GM23248 (cell line): ENCODE measurements at places on chromosomes 13 and 19. TPM values are rescaled to one million over a fixed set of nuclear protein-coding genes. Genes with fewer than 3 reads are reported as not detected.

GRCh38 chr13:50421473-50422130, 406.4 kb downstream of the KCNRG start:
- no peaks in the 10 kb centered on the region for H3K36me3 ChIP-seq
- H3K4me1 ChIP-seq: peaks cover 23% of the 10 kb centered on the region
- H3K27ac ChIP-seq: no peak overlapping the region
- 0 out of 2 replicates have a peak overlapping the region, but pooled peaks have one; percentile 14 for H3K4me3 ChIP-seq
- DNase-seq: peak; percentile 75
- H3K27me3 ChIP-seq: no peaks in the 10 kb centered on the region

- no peak overlapping the region for H3K4me3 ChIP-seq
- no peak overlapping the region for H3K27ac ChIP-seq
- H3K4me1 ChIP-seq: no peaks in the 10 kb centered on the region
- DNase-seq: no peak
- no peaks in the 10 kb centered on the region for H3K27me3 ChIP-seq
These were observed 137.6 kb downstream of the FOXO1 start for GRCh38 chr13:40528881-40529280.

DNA sequence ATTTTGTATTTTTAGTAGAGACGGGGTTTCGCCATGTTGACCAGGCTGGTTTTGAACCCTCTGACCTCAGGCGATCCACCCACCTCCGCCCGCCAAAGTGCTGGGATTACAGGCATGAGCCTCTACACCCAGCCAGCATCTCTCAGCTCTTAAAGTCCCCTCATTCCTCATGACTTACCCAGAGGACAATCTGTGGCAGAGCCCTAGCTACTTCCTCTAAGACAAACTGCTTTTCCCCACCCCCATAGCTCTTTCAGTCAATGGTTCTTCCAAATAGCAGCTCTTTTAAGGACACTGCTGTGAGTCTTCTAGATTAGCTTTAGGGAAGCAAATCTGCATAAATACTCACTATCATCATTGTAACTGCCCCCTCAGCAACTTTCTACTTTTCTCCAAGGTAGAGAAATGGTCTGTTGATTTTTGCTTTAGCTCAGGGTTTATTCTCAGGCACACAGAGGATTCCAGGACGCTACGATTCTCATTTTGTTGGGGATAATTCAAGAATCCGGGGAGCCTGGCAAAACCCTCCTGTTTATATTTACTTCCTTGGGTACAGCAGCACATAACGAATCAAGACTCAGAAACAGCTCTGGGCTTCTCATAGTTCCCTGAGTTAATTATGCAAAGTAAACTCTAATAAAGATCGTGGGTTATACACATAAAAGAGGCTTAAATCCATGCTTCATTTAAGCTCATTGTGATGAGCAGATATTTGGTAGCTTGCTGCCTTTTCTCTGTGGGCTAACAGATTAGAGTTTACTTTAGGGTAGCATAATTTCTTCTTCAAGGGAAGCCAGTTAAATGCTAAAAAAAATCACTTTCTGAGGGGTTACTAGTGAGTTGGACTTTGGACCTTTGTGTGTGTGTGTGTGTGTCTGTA, 357.4 kb downstream of the TDRD3 start:
- H3K4me1 ChIP-seq: no peaks in the 10 kb centered on the region
- no peak overlapping the region for H3K27ac ChIP-seq
- H3K36me3 ChIP-seq: no peaks in the 10 kb centered on the region
- no peak for DNase-seq

- H3K4me3 ChIP-seq: no peak overlapping the region
- H3K27ac ChIP-seq: no peak overlapping the region
- H3K27me3 ChIP-seq: no peaks in the 10 kb centered on the region
- no peaks in the 10 kb centered on the region for H3K36me3 ChIP-seq
- DNase-seq: peak; percentile 19
- peaks cover 5% of the 10 kb centered on the region for H3K4me1 ChIP-seq
These were observed 27.2 kb downstream of the RCBTB2 start for GRCh38 chr13:48505597-48506091.

DNA sequence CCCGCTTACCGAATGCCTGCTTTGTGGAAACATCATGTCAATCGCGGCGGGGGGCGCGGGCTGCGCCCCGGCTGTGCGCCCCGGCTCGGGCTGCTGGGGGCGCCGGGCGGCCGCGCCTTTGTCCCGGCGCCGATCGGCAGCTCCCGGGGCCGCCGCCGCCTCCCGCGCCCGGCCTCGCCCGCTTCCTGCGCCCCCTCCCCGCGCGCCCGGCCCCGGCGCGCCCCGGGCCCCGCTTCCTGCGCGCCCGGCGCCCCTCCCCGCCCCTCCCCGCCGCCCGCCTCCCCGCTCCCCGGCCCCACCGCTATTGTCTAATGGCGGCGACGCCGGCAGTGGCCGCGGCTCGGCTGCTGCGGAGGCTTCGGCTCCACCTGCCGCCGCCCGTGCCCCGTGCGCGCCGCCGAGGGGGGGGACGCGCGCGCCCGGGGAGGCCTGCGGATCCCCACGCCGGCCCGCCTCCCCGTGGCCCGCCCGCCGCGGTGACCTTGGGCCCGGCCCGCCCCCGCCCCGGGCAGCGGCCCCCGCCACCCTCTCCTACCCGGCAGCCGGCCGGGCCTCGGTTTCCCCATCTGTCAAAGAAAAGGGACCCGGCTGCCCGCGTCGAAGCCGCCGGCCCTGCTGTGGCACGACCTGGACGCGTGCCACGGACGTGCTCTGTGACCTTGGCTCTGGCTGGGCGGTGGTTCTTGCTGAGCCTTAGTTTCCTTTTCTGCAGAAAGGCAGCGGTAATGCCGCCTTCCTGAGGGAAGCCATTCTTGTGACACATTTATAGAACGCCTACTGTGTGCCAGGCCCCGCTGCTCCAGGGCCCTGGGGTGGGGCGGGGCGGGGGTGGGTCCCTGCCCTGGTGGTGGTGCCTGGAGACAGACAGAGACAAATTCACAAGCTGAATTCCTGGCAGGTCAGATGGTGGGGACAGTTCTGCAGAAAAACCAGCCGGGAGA, at the start of gene TLE5:
TSS of gene TLE5 (minus strand) at position 331 of the 941 bp plus-strand sequence. CDS start at position 36, 295 bp downstream.
- peak within 1 kb of the TSS; percentile 78 for H3K4me3 ChIP-seq
- DNase-seq: peak; percentile 79
- H3K27me3 ChIP-seq: no peaks in the 10 kb centered on the region
- H3K27ac ChIP-seq: peak within 1 kb of the TSS; percentile 16; the same call in 1 of the 2 replicates
- H3K4me1 ChIP-seq: no peaks in the 10 kb centered on the region
- H3K36me3 ChIP-seq: 0 out of 2 replicates have a peak, but pooled peaks cover 14% of the 10 kb centered on the region

- DNase-seq: no peak
- H3K36me3 ChIP-seq: no peaks in the 10 kb centered on the region
- peaks cover 48% of the 10 kb centered on the region for H3K4me1 ChIP-seq
- H3K4me3 ChIP-seq: no peak overlapping the region
- no peak overlapping the region for H3K27ac ChIP-seq
- no peaks in the 10 kb centered on the region for H3K27me3 ChIP-seq
These were observed 102.2 kb upstream of the MBNL2 start for GRCh38 chr13:97119943-97120342.

GRCh38 chr13:37531049-37531448, 67.5 kb downstream of the POSTN start:
- no peaks in the 10 kb centered on the region for H3K27me3 ChIP-seq
- no peak overlapping the region for H3K4me3 ChIP-seq
- H3K36me3 ChIP-seq: no peaks in the 10 kb centered on the region
- peak; percentile 52 for DNase-seq

DNA sequence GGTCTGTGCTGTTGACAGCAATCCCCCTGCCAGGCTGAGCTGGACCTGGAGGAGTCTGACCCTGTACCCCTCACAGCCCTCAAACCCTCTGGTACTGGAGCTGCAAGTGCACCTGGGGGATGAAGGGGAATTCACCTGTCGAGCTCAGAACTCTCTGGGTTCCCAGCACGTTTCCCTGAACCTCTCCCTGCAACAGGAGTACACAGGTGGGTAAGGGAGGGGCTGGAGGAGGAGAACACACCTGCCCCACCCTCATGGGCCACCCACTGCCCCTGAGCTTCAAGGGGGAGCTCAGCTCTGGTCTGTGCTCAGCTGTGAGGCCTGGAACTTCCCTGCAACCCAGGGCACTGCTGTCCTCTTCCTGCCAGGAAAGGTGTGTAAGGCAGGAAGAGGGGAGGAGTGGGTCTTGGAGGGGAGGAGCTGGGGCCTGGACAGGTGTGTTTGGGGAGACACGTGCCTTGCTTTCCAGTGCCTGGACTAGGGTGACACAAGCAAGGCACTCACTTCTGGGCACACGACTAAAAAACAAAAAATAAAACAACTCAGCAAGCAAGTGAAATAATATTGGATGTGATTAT, 3.9 kb downstream of the SIGLEC7 start:
- no peak overlapping the region for H3K4me3 ChIP-seq
- DNase-seq: no peak
- no peaks in the 10 kb centered on the region for H3K36me3 ChIP-seq
- H3K27ac ChIP-seq: no peak overlapping the region
- H3K27me3 ChIP-seq: peaks cover 4% of the 10 kb centered on the region; the same call in 1 of the 2 replicates
- no peaks in the 10 kb centered on the region for H3K4me1 ChIP-seq

ZFP14 gene
- 1.7 and 3.0 TPM in 2 replicates for total RNA-seq
